Large intestine (tissue), 12 donors: ENCODE measurements at places on chromosomes 13 and 19. TPM values are rescaled to one million over a fixed set of nuclear protein-coding genes. Genes with fewer than 3 reads are reported as not detected.

DIAPH3 gene
- polyA plus RNA-seq = 5.3 TPM

PSG11 gene
- polyA plus RNA-seq = not detected

PABPC3 gene
- 0.51 TPM for polyA plus RNA-seq

LHB gene
- not detected for polyA plus RNA-seq

LENG9 gene
- polyA plus RNA-seq = 9.2 TPM

F2RL3 gene
- polyA plus RNA-seq = 0.99 TPM

ZNF442 gene
- polyA plus RNA-seq = 2.2 TPM
